ENCODE measurements at places on chromosomes 6 and 20. TPM values are rescaled to one million over a fixed set of nuclear protein-coding genes. Genes with fewer than 3 reads are reported as not detected.

SLC22A2 gene
- total RNA-seq: not detected

CST1 gene
- total RNA-seq: 0.92 TPM

PRPH2 gene
- total RNA-seq: not detected

RALY gene
- 269 TPM for total RNA-seq

SLPI gene
- 207 TPM for total RNA-seq

SCRT2 gene
- total RNA-seq: not detected

SLC24A3 gene
- total RNA-seq: not detected

CLDN20 gene
- total RNA-seq: not detected

EPPIN gene
- total RNA-seq: not detected

GRCh38 chr6:95321126-95321525 lies 256.2 kb upstream of the MANEA start:
- peak; percentile 4 for DNase-seq

GRCh38 chr20:16283307-16283706 lies 289.9 kb downstream of the KIF16B start:
- DNase-seq: no peak

DNA sequence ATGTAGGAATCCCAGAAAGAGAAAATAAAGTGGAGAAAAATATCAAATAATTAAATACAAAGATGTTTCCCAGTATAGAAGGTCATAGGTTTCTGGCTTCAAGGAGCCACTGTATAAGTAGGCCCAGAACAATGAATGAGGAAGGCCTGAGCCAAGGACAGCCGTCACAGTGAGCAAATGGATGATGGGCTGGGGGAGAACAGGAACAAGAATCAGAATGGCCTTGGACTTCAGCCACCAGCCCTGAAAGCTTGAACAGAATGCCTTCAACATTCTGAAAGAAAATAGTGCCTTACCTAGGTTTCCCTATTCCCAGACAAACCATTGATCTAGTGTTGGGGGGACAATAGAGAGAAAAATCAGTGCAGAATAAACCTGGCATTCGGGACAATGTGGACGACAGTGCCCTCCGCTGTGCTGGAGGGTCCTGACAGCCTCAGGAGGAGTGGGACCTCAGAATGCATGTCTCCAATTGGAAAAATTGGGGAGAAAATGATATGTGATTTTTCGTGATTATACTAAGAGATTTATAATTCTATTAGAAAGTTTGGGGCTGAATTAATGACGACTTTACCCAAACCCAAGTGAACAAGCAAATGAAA lies 333.9 kb upstream of the AGPAT4 start:
- no peak for DNase-seq

DNA sequence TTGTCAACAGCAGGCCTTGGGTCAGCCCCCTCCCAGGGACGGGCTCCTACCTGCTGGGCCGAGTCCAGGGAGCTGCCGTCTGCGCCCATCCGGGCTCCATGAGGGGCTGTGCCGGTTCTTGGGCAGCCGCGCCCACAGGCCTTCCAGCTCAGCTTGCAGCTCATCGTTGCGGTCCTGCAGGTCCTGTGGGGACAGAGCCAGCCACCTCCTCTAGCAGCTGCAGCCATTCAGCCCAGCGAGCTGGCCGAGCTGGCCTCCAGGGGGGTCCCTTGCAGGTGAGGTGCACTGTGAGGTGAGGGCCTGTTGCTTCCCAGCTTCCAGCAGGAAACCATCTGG lies 74.4 kb downstream of the GINS1 start:
- DNase-seq: no peak

DNA sequence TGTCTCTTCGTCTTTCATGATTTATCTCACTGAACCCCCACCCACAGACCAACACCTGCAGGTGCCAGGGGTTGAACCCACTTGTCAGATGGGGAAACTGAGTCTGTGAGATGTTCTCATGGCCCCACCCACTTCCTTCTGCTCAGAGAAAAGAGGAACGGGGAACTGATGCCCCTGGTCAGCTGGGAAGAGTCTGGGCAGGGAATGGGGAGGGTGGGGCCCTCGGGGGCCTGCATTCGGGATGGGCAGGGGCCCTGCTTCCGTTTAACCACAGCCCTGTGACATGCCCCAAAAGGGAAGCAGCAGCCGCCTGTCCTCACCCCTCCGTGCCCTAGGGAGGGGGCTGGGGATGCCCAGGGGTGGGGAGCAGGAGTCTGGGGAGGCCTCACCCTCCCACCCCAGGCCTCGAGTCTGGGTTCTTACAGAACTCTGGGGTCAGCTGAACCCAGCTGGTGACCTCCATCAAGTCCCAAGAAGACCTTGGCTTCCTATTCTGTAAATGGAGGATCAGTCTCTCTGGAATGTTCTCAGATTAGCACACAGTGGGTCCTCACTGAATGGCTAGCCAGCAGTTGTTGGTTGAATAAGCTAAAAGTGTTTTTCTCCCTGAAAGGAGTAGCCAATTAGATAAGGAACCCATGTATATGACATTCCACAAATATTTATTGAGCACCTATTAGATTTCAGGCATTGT lies 81.5 kb downstream of the CEBPB start:
- no peak for DNase-seq

DNA sequence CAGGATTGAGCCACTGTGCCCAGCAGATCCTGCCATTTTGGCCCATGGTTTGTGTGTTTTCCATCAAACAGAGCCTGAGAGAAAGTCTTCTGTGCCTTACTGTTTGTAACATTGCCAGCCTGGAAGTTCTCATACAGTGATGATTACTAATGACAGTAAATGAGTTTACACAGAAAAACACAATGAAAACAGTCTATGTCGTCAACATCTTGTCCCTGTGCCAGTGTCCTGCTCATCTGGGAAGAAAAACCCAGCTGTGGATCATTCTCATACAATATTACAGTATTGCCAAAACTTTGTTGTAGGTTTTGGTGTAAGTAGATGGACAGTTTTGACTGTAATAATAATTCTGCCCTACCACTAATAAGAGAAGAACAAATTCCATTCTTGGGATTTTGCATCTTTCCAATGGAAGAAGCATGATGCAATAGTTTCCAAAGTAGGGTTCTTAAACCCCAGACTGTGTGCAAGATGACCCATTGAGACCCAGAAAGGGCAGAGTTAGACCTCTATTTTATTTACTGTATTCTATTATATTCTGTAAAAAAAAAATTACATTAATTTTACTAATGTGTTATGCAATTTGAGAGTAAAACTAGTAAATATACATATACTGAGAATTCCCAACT lies 135.0 kb upstream of the JARID2 start:
- DNase-seq: no peak

GRCh38 chr6:104579310-104579863 lies 280.3 kb downstream of the HACE1 start:
- no peak for DNase-seq

DNA sequence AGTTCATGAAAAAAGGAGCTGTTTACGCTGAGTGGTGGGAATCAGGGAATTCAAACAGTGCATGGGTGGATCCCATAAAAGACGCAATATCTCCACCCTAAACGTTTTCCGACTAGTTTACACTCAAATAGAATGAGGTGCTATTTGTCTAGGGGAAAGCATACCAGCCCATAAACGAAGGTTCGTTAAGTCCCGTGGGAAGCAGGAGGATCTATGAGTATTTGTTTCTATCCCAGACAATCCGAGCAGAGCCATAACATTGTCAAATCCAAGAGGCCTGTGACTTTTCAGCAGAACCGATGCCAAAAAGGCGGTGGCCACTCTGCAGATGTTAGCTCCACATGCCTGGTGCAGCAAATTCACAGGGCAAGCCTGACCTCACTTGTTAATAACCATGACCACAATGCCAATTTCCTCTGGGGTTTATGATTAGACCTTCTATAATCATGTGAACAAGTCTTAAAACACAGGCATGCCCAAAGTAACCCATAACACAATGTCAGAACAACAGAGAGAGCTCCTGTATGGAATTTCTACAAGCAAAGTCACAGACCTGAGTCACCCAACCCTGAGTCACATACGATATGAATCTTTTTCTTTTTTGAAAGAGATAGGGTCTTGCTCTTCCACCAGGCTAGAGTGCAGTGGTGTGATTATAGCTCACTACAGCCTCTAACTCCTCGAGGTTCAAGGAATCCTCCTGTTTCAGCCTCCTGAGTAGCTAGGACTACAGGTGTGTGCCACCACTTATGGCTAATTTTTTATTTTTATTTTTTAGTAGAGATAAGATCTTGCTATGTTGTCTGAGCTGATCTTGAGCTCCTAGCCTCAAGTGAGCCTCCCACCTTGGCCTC lies 123.3 kb downstream of the KIF13A start:
- peak; percentile 96 for DNase-seq

GRCh38 chr6:7991536-7991935 lies 72.7 kb downstream of the BLOC1S5 start:
- DNase-seq: no peak

DNA sequence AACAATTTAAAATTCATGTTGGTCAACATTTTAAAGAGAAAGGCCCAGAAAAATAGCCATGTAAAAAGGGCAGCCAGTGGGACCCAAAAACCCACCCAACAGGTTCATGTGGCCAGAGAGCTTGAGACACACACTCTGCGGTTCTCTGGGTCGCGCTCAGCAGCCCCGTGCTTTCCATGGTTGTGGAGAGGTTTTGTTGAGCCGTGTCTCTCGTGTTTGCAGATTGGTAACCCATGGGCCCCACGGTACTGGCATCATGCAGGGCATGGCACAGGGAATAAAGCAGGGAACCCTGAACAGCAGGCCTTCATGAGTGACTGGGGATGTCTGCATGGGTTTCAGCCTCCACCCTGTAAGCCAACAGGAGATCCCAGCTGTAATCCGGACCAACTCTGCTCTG lies 127.7 kb upstream of the CST7 start:
- no peak for DNase-seq

Data from PC-3 (cell line).